ENCODE measurements at places on chromosomes 4 and X.

DNA sequence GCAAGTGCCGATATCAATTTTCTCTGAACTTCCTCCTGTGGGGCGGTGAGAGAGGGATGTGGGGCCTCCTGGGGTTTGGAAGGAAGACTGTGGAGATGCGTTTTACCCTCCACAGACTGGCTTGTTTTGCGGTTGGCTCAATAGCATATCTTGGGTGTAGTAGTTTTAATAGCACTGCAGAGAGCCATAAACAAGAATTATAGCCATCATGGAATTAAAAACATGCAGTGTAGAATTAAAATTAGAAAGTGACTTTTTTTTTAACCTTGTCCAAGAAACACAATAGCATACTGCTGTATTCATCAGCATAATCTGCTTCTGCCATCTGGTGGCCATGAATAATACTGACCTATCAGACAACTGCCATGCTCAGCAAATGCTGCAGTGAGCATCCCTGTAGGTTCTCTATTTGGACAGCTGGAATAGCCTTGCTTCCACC, 47.3 kb upstream of the SCML1 start:
- DNase-seq = peak; percentile 57

- no peak for DNase-seq
Measured at GRCh38 chrX:287670-288069, 6.5 kb downstream of the PLCXD1 start.

- no peak for DNase-seq
Measured at GRCh38 chr4:7699031-7699430, 240.6 kb downstream of the AFAP1 start.

DNA sequence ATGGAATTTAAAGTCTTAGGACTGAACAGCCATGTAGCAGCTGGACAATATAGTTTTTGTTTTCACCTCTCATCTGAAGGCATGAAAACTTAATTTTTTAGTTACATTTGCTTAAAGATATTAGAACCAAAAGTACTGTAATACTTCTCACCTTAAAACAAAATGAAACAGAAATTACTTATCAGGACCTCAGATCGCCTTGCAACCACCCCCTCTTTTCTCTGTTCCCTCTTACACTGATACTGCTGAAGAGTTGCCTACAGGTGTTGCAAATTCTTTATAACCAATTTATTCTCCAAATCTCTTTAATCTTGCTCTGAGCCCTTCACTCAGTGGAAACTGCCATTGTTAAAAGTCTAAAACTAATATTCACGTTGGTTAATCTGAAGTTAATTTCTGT, 145.0 kb downstream of the SPCS3 start:
- DNase-seq = no peak

GRCh38 chr4:20368926-20369325, 117.2 kb downstream of the SLIT2 start:
- no peak for DNase-seq

- no peak for DNase-seq
Measured at GRCh38 chr4:164177153-164177552, 576.8 kb upstream of the SMIM31 start.

DNA sequence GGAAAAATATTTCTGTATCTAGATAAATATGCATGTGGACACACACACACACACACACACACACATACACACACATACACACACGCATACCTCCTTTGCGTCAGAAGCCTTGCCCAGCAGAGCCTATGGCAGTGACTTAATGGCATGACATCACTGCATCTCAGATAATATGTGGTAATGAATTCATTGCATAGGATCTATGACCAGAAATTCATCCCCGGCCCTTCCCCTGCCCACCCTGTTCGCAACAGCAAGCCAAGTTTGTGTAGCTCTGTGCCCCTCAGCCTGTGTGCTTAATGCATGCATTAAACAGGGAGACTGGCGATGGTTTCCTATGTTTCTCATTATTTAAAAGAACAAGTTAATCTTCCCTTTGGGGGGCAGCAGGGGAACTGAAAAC, 120.7 kb downstream of the NKX6-1 start:
- DNase-seq = no peak

DNA sequence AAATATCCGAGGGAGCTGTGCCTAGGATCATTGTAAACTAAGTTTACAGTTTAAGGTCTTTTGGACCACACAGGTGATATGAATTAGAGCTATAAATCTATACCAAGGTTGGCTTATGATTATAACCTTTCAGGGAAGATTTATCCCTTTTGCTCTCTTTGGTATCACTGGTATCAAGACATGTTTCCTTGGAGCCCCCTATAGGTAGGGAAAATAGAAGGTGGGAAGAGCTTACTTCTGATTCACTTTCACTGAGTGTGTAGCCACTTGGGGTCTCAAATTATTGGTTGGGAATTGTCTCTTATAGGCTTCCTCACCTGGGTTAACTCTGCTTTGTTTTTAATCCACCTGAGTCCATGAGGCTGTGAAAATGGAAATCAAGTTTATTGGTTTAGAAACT, 262.1 kb upstream of the NR3C2 start:
- no peak for DNase-seq

DNA sequence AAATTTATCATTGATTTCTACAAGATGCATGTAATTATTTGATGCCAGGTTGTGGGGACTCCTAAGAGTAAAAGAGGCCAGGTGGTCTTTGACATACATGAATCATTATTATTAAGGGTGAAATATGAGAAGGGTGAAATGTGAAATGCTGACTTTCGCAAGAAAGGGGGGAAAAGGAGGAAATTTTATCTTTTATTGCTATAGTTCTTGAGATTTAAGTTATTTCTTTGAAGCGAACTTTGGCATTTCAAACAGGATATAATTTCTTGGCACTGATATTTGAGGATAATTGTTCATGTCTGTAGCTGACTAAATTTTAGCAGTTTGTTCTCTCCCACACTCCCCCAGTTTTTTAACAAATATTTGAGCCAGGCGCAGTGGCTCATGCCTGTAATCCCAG, 80.1 kb downstream of the TMEM131L start:
- no peak for DNase-seq

GRCh38 chr4:114146947-114147618, 167.6 kb upstream of the ARSJ start:
- no peak for DNase-seq

DNA sequence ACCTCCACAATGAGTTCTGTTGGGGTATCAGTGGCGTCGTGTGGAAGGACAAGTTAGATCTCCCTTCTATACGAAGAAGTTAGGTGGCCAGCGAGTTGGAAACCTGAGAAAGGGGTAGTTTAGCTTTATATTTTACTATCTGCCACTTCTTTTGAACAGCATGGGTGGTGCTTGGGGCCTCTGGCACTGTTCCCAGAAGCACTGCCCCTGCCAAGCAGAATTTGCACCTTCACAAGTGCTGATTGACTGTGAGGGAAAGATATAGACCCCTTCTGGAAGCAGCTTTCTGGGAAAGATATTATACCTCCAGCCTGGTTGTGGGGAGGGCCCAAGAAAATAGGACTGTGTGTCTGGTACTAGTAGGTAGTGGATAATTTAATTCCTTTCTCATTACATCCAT, 246.9 kb downstream of the FBXO8 start:
- DNase-seq = no peak

DNA sequence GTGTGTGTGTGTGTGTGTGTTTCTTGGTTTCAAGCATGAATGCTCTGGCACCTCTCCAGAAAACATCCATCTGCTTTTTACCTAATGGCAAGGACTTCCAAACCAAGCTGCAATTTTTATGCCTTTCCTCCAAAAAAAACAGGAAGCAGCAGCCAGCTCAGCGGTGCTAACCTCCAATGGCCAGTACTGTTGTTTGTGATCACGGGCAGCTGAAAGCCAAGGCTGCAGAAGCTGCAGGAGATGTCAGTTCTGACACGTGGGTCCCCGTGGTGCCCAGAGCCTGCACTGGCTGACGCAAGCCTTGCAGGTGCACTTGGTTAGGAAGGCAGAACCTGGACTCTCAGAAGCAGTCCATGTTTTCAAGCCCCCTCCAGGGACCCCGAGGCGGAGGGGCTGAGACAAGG, 313.6 kb upstream of the DDX53 start:
- no peak for DNase-seq

GRCh38 chrX:46812445-46812844, 24.4 kb upstream of the RP2 start:
- DNase-seq = no peak

DNA sequence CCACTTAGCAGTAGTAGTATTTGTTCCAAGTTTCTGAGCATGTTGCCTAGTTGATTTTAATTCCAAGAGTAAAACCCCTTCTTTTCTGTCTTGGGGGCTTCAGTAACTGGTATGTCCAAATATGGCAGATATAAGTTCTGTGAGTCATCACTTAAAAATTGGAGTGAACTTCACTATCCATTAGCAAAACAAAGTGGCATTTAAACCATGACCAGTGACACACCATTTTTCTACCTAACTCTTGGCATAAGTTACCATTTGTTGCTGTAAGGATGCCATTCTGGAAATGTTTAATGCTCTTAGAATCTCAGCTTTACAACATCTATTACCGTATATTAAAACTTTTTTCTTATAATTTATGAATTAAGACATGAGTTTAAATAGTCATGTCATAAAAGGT, 102.0 kb downstream of the CBR4 start:
- no peak for DNase-seq

DNA sequence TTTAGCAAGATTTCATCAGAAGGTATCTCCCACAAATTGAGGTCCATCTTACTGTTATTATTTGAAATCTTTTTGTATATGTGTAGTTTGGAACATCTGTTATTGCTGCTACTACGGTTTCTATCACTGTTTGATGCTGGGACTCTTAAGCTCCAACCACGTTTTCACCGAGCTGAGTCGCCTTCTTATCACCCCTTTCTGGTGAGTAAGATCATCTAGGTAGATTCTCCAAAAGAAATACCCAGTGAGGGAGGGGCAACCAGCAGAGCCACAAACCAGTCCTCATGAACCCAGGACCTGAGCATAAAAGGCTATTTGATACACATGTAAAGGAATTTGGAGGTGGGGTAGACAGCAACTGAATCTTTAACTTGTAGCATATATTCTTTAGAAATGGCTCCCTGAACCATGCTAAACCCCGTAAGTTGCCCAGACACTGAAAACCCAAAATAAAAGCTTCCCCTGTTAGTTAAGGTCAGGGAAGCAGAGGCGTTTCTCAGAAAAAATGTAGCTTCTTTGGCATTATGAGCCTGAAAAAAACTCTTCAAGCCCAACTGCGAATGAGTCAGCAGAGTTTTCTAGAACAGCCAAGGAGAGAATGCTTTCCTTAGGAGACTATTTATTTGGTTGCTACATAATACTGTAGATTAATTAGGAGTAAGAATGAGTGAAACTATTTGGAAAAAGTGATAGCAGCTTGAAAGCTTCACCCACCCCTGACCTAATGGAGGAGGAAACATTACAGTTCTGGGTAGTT, 53.8 kb upstream of the ATXN3L start:
- no peak for DNase-seq

- no peak for DNase-seq
Measured at GRCh38 chr4:186790630-186791029, 67.0 kb upstream of the FAT1 start.

DNA sequence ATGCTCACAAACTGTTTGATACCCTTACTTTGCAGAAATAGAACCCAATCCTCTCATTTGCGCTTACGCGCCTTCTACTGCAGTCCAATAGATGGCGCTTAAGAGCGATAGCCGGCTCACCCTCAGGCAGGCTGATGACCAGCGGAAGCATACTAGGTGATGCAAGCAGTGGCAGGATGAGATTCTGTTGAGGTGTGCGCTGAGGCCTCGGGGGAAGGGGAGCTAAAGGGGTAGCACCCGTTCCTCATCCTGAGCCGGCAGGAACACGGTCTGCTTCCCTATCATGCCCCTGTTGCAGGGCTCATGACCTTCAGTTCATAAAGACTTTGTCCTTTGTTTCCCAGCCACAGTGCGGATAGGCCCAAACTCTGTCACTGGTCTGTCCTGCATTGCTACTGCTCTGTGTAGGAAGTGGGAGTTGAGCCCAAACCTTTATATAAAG, 628.9 kb downstream of the TLL1 start:
- DNase-seq = no peak

DNA sequence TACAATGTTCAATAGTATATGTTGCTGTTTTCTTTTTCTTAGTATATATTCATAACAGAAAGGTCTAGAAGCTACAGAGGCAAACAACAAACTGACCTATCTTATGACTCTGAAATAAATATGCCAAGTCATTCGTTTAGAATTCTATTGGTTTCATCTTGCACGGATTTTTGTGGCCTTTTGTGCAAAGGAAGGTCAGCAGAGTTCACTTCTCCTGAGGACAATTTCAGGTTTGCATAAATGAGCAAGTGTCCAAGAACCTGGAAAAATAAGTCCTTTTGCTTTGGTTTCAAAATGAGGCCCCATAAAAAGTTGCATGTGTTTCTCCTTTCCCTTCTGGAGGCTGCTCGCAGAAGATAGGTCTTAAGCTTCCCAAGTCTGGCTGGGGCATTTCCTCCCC, 156.9 kb downstream of the APBB2 start:
- DNase-seq = no peak

GRCh38 chr4:56656346-56656643, 24.8 kb downstream of the HOPX start:
- no peak for DNase-seq

- no peak for DNase-seq
Measured at GRCh38 chr4:5708449-5709206, at the start of gene EVC2. Gene EVC2 (minus strand): TSS chr4:5708559. CDS start chr4:5708513, 46 bp downstream.

DNA sequence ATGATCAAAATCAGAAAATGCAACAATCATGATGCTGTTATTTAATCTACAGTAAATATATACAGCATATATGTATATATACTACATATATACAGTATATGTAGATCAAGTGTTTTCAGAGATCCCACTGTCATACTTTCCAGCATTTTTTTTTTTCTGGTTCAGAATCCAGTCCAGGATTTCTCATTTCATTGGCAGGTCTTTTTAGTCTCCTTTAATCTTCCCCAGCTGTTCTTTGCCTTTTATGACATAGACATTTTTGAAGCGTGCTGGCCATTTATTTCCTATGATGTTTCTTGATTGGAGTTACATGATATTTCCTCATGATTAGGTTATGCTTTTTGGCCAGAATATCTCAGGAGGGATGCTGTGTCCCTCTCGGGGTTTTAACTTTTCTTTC, 92.0 kb upstream of the TLR2 start:
- no peak for DNase-seq

DNA sequence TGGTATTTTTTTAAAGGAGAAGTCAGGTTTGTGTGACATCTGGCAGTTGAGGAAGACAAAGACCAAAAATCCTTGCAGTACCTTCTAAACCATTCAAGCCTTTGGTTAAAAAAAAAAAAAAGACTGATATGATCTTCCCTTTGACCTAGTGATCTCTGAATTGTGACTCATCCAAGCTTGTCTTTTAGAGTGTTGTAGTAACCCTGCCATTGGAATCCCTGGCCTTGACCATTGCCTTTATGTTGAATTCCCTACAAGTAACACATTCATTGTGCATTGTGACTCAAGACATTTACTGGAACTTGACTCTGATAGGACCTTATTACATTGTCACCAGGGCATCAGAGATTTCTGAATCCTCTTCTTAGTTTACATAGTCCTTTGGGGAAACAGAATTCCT, 1469.0 kb downstream of the TECRL start:
- DNase-seq = no peak

DNA sequence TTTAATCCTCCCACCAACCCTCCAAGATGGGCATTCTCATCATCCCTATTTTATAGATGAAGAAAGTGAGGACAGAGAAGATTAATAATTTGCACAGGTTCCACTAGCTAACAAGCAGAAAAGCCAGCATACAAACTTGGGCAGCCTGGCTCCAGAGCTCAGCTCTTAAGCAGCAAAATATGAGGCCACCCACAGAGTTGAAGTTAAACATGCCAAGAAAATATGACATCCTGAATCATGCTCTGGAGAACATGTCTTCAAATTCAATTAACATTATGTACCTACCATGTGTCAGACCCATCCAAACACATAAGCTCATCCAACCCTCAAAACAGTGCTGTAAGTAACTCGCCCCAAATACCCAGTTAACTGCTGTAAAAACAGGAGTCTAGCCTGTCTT, 33.9 kb downstream of the USP46 start:
- no peak for DNase-seq

- no peak for DNase-seq
Measured at GRCh38 chr4:87680271-87680670, 30.2 kb downstream of the DMP1 start.

All from left renal pelvis (tissue), 4 donors.